Endothelial cell (in vitro differentiated cells): ENCODE measurements at places on chromosomes 2 and 18. TPM values are rescaled to one million over a fixed set of nuclear protein-coding genes. Genes with fewer than 3 reads are reported as not detected.

GRCh38 chr18:59345556-59345955 is 13.5 kb downstream of the LMAN1 start:
- peaks cover 18% of the 10 kb centered on the region for H3K36me3 ChIP-seq
- no peaks in the 10 kb centered on the region for H3K27me3 ChIP-seq
- peak overlapping the region; percentile 60 for H3K4me3 ChIP-seq

DNA sequence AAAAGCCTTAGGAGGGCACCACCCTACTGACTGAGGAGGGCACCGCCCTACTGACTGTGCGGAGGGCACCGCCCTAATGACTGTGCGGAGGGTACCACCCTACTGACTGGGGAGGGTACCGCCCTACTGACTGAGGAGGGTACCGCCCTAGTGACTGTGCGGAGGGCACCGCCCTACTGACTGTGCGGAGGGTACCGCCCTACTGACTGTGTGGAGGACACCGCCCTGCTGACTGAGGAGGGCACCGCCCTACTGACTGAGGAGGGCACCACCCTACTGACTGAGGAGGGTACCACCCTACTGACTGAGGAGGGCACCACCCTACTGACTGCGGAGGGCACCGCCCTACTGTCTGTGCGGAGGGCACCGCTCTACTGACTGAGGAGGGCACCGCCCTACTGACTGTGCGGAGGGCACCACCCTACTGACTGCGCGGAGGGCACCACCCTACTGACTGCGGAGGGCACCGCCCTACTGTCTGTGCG is 150.2 kb upstream of the NFATC1 start:
- DNase-seq: no peak
- no peaks in the 10 kb centered on the region for H3K27me3 ChIP-seq
- no peaks in the 10 kb centered on the region for H3K36me3 ChIP-seq
- no peak overlapping the region for H3K27ac ChIP-seq
- H3K4me1 ChIP-seq: peaks cover 3% of the 10 kb centered on the region
- H3K4me3 ChIP-seq: no peak overlapping the region

TTC27 gene
- 12.7 TPM for total RNA-seq

DNER gene
- total RNA-seq: 0.15 TPM

GKN2 gene
- 0.36 TPM for total RNA-seq

- H3K36me3 ChIP-seq: no peaks in the 10 kb centered on the region
- no peak for DNase-seq
- H3K27me3 ChIP-seq: peaks cover 1% of the 10 kb centered on the region
- no peaks in the 10 kb centered on the region for H3K4me1 ChIP-seq
- H3K27ac ChIP-seq: no peak overlapping the region
- H3K4me3 ChIP-seq: no peak overlapping the region
Observed at GRCh38 chr18:38981389-38981788, 1415.8 kb upstream of the CELF4 start.

GRCh38 chr2:240236217-240237111 is 96.0 kb upstream of the OTOS start:
- no peak overlapping the region for H3K4me3 ChIP-seq
- no peak for DNase-seq
- no peak overlapping the region for H3K27ac ChIP-seq
- no peaks in the 10 kb centered on the region for H3K4me1 ChIP-seq
- no peaks in the 10 kb centered on the region for H3K36me3 ChIP-seq

DNA sequence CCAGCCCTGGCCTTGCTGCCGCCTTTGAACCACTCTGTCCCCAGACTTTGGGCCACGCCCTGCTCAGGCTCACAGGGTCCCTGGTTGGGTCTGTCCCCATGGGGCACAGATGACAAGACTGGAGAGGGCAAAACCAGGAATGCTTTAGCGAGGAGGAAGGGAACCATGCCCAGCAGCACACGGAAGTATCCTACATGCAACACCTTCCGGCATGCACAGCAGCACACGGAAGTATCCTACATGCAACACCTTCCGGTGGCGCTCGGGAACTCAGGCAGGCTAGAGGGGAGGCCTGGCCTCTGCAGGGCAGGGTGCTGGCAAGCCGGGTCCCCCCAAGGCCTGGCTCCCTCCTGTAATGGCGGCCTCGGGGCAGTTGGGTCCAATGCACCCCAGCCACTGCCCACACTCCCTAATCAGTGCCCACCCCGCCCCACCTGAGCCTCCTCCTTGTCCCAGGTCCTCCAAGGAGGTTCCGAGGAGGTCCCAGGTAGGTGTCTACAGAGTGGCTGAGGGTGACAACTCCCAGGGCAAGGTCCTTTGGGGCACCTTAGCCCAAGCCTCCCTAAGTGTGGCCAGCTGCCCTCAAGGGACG is 33.6 kb upstream of the SNED1 start:
- H3K27ac ChIP-seq: no peak overlapping the region
- DNase-seq: no peak
- H3K27me3 ChIP-seq: peaks cover 2% of the 10 kb centered on the region
- no peaks in the 10 kb centered on the region for H3K4me1 ChIP-seq
- H3K4me3 ChIP-seq: no peak overlapping the region
- H3K36me3 ChIP-seq: no peaks in the 10 kb centered on the region

GRCh38 chr2:61157371-61158003 is 4.5 kb upstream of the C2orf74 start:
- H3K36me3 ChIP-seq: peaks cover 43% of the 10 kb centered on the region
- peak overlapping the region; percentile 82 for H3K4me3 ChIP-seq
- DNase-seq: no peak
- peak overlapping the region; percentile 90 for H3K27ac ChIP-seq
- peaks cover 9% of the 10 kb centered on the region for H3K4me1 ChIP-seq

- no peak overlapping the region for H3K27ac ChIP-seq
- no peak overlapping the region for H3K4me3 ChIP-seq
- no peak for DNase-seq
- H3K4me1 ChIP-seq: peaks cover 2% of the 10 kb centered on the region
- peaks cover 6% of the 10 kb centered on the region for H3K36me3 ChIP-seq
Observed at GRCh38 chr2:231413456-231413855, 17.9 kb downstream of the B3GNT7 start.

GRCh38 chr2:18369760-18370159 is 190.7 kb downstream of the RDH14 start:
- no peak overlapping the region for H3K4me3 ChIP-seq
- H3K27ac ChIP-seq: no peak overlapping the region
- DNase-seq: no peak
- H3K36me3 ChIP-seq: no peaks in the 10 kb centered on the region

- DNase-seq: no peak
- H3K4me3 ChIP-seq: peak overlapping the region; percentile 28
Observed at GRCh38 chr2:88737385-88737784, 45.9 kb downstream of the RPIA start.

GRCh38 chr2:241774419-241775222 is 2.0 kb upstream of the GAL3ST2 start:
- H3K36me3 ChIP-seq: peaks cover 3% of the 10 kb centered on the region
- no peak overlapping the region for H3K27ac ChIP-seq
- H3K4me3 ChIP-seq: no peak overlapping the region
- DNase-seq: peak; percentile 2

- peaks cover 52% of the 10 kb centered on the region for H3K36me3 ChIP-seq
- H3K27ac ChIP-seq: no peak overlapping the region
- no peak overlapping the region for H3K4me3 ChIP-seq
- H3K27me3 ChIP-seq: peaks cover 11% of the 10 kb centered on the region
- no peak for DNase-seq
Observed at GRCh38 chr2:100976645-100977391, 25.3 kb upstream of the RPL31 start.

DNA sequence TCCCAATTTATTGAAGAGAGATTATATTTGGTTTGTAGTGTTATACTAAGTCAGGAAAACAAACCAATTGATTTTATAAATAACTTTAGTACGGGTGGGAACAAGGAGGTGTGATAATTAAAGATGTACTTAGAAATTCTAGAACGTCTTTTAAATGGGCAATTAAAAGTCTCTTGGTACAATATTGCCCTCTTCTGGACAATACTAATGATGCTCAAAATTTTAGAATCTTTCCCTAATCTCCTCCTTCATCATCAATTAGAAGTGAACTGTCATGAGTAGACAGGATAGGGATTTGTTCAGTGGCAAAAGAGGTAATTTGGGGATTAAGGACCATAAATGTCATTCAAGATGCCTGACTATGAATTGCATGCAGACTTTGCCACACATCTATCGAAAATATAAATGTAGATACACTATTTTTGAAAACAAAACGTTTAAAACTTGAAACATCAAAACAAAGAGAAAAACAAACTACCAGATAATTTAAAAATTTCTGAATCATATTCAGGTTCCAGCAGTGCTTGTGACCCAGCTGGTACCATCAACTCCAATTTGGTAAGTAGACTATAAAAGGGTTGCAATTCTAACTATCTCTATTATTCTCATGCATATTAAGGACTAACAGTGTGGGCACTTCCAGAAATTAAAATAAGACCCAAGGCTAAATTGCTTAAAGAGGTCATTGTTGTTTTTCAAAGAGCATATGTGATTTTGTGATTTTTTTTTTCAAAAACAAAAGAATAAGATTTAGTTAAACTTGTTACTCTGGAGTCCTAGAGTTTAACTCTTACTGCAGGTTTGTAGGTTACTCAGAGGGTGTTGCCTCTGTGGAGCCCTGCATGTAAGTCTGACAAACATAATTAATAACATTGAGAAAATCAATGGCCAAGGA is 123.5 kb downstream of the LAMA3 start:
- no peaks in the 10 kb centered on the region for H3K27me3 ChIP-seq
- peaks cover 5% of the 10 kb centered on the region for H3K4me1 ChIP-seq
- no peak overlapping the region for H3K4me3 ChIP-seq
- H3K27ac ChIP-seq: no peak overlapping the region
- no peak for DNase-seq

DNA sequence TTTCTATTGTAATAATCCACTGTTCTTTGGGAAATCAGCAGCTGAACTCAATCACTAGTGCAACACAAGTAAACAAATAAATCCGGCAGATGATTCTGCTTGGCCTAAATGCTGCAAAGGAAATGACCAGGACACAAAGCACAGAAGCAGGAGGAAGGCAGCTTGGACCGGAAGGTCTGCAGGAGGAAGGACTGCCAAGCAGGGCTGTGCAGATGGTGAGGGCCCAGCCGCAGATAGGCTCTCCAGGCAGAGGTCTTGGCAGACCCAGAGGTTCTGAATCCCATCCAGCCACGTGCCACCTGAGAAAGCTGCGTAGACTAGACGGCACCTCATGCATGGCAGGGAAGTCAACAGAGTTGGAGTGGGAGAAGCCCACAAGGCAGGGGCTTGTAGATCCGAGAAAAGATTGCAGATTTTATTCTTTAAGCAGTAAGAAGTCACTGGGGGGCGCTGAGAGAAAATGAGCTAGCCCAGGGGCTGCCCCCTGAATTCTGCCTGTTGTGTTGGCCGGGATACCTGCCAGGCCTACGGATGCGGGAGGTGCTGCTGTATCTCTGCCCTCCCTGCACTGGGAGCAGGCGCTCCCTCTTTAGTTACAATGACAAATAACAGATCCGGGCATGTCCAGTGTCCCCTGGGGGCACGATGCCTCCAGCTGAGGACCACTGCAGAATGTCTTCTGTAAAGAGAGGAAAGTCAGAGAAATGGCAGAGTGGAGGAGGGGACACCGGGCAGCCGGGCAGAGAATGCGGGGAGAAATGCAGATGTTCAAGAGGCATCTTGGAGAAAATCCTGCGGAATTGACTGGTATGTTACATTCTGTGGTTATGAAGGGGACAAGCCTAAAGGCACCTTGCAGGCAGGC is 153.5 kb downstream of the PXDN start:
- H3K4me3 ChIP-seq: no peak overlapping the region
- no peak for DNase-seq
- H3K36me3 ChIP-seq: no peaks in the 10 kb centered on the region

DNA sequence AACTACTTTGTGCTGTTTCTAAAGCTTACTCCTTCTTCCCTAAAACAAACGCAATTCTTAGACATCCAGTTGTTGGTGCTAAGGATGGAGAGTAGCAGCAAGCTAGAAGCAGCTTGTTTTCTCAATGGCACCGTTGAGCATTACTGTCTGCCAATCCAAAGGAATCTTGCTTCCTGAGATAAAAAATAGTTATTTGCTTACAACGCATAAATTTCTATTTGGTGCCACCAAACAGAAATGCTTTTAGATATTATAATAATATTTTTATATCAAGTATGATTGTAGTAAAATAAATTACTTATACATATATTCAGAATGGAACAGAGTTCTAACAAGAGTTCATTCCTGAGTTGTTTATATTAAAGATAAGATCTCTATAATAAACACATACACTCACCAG is 434.7 kb downstream of the CPS1 start:
- H3K27ac ChIP-seq: no peak overlapping the region
- H3K36me3 ChIP-seq: no peaks in the 10 kb centered on the region
- no peaks in the 10 kb centered on the region for H3K27me3 ChIP-seq
- H3K4me3 ChIP-seq: no peak overlapping the region
- H3K4me1 ChIP-seq: no peaks in the 10 kb centered on the region
